ENCODE measurements at places on chromosomes 3 and 15. TPM values are rescaled to one million over a fixed set of nuclear protein-coding genes. Genes with fewer than 3 reads are reported as not detected.
A peak's percentile ranks its signal among the peaks of the same experiment; 100 is the strongest.

GRCh38 chr3:10937141-10937825 is 55.3 kb upstream of the SLC6A1 start:
- no peak for DNase-seq

- DNase-seq, result no peak
These were observed 36.6 kb downstream of the CCK start for GRCh38 chr3:42229266-42229941.

GRCh38 chr15:74006774-74007639 is 12.5 kb downstream of the PML start:
- no peak for DNase-seq

GRCh38 chr15:79623488-79623887 is 191.4 kb downstream of the MINAR1 start:
- no peak for DNase-seq

DNA sequence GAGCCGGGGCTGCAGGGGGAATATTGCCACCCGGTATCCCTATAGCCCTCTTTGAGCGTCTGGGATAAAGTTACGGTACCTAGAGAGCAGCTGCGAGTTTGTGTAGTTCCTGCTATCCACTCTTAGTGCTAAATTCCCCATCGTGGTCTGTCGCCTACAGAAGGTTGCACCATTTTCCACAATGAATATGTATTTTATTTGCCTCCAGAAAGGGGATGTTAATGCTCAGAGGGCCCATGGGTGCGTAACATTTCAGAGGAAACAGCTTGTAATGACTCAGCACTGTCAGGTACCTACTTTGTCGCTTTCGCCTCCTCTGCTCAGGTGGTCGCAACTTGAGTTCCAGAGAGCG is 1.1 kb downstream of the SLCO3A1 start:
- DNase-seq, result no peak

DNA sequence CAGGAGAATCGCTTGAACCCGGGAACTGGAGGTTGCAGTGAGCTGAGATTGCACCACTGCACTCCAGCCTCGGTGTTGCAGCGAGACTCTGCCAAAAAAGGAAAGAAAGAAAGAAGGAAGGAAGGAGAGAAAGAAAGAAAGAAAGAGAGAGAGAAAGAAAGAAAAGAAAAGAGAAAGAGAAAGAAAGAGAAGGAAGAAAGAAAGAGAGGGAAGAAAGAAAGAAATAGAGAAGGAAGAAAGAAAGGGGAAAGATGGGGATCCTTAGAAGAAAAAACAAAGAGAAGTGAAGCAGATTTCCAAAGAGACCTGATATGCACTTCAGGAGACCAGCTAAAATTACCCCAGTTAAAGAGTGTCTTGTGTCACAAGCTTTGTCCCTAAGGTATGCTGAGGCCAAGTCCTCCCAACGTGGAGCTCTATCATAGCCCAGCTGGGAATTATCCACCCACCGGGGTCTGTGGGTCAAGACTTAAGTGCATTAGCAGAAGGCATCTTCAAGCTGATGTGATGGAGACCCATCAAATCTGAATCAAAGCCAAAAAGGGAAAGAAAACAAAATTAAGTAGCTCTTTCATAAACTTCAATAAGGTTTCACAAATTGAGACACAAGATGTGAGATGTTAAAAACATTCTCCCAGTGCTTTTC is 17.8 kb upstream of the AKAP13 start:
- DNase-seq, result no peak

- no peak for DNase-seq
These were observed 161.2 kb upstream of the TMCO5A start for GRCh38 chr15:37773111-37773860.

GRCh38 chr3:9352917-9353752 is 9.7 kb upstream of the THUMPD3 start:
- peak; percentile 34 for DNase-seq

- DNase-seq, result no peak
These were observed 78.3 kb downstream of the NAALADL2 start for GRCh38 chr3:174937478-174937877.

DNA sequence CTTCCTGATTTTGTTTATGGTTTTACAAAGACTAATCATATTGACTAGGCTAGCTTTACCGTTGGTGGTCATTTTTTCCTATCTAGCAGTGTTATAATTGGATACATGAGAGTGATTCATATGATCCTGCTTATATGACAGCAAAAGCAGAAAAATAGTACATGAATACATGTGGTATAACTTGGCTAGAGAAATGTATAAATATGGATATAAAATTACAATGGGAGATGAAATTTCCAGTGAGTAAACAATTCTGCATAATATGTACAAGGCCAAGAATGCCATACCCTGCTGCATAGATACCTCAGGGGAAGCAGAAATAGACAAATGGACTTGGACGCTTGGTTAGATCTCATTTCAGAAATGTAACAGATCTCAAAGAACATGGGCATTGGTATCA is 103.1 kb downstream of the DTWD1 start:
- DNase-seq, result no peak

GRCh38 chr15:71248386-71248785 is 133.1 kb downstream of the THSD4 start:
- DNase-seq, result no peak

DNA sequence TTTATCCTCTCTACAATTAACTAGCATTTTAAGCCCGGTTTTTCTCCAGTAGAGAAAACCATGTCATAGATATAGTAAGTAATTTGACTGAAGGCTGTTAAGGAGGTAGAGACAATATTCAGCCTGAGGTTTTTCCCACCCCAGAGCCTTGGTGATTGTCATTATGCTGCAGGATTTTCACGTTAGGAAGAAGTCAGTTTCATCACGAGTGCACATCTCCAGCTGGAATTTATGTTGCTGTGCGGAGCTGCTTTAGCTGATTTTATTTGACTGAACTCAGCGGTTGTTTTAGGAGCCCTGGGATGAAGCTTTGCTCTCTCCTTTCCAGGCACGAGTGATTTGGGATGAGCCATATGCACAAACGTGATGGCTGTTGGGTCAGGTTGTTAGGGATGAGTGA is 271.3 kb upstream of the RGMA start:
- no peak for DNase-seq

DNA sequence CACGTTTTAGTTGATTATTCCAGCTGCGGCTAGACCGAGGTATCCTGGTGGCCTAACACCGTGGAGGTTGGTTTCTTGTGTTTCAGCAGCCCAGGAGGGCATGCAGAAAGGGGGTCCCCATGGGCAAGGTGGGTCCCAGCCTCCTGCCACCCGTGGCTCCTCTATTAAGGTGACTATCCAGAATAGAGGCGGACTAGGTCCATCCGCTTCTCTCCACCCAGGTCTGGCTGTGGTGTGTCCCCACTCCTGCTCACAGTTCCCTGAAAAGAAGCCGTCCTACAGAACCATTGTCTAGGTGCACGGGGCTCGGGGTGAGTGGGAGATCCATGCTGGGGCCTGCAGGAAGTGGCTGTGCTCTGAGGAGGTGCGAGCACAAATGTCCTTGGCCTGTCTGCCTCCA is 81.5 kb downstream of the WNT7A start:
- no peak for DNase-seq

- DNase-seq, result no peak
These were observed 11.2 kb upstream of the CXCR6 start for GRCh38 chr3:45932112-45932511.

DNA sequence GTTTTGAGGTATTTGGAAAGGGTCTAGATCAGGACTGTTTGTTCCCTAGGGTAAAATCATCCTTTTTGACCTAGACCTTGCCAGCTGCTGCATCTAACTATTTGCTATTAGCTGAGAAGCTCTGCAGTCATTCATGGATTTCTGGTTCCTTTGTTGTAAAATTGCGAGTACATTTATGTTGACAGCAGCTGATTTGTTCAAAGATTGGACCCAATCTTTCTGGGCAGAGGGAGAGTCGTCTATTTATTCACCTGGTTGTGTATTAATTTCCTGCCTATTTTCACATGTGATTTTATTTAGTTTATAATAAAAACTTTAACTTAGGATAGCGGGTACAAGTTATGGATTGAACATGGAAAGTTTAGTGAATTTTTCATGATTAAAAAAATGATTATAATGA is 236.3 kb downstream of the CNTN4 start:
- no peak for DNase-seq

DNA sequence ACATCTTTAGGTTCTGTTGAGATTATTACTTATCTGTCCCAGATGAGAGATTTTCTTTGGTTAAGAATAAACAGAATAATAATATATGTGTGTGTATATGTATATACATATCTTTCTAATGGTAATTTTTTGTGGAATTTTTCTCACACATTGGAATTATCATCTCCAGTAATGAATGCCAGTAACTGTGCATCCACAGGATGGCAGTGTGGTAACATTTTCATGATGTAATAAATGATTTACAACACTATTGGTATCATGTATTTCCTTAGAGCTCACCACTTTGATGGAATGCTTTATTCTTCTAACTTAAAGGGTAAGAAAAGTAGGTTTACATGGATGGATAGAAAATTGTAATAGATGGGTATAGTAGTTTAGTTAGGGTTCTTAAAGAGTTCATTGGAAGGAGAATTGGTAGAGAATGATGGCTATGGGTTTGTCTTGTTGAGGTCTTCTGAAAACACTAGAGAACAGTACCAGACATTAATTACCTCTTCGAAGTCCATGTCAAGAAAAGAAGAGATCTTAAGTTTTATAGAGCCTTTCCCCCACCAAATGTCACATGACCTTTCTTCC is 78.1 kb downstream of the STT3B start:
- DNase-seq, result no peak

DNA sequence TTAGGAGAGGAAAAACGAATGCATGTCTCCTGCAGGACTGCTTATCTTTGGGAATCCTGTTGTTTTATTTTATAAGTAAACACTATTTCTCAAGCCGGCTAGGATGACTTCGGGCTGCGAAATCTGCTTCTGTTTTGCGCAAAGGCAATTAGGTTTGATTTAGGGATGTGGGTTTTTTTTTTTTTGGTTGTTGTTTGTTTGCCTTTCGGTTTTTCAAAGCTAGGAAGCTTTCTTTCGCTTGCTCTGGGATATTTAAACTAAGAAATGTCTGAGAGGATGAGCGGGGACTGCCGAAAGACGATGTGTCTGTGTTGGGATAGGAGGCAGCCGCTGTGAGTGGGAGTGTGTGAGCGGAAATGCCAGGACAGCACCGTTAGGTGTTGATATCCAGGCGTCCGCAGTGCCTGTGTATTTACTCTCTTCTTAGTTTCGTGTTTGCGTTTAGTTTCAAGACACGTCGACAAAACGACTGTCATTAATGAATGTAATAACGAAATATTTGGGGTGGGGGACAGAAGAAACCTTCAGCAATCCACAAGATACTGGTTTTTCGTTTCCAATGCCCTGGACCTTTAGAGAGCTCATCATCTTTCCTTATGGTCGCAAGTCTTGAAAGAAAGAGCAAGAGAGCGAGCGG is 604 bp downstream of the ISL2 start:
- DNase-seq, result no peak

TRPC1 gene
- 1.4 TPM for total RNA-seq

MCTP2 gene
- 91.5 TPM for total RNA-seq

PIERCE2 gene
- not detected for total RNA-seq

SERPINI2 gene
- not detected for total RNA-seq

WWTR1 gene
- total RNA-seq, result 2.6 TPM

XXYLT1 gene
- 16.1 TPM for total RNA-seq

PPM1L gene
- 2.6 TPM for total RNA-seq

AADAC gene
- total RNA-seq, result not detected

IGSF11 gene
- not detected for total RNA-seq

MKRN3 gene
- 1.0 TPM for total RNA-seq

Data from activated T-helper 2 cell treated with anti-CD3 and anti-CD28 coated beads, Interferon-gamma antibody, Interleukin-2, Interleukin-4, amounts not matched to agents 10 μg/mL and 5 μg/mL and 100 μg/mL, durations not matched to agents 14 hours and 24 hours and 36 hours (primary cell).